ENCODE measurements at places on chromosomes 5 and 9.

DNA sequence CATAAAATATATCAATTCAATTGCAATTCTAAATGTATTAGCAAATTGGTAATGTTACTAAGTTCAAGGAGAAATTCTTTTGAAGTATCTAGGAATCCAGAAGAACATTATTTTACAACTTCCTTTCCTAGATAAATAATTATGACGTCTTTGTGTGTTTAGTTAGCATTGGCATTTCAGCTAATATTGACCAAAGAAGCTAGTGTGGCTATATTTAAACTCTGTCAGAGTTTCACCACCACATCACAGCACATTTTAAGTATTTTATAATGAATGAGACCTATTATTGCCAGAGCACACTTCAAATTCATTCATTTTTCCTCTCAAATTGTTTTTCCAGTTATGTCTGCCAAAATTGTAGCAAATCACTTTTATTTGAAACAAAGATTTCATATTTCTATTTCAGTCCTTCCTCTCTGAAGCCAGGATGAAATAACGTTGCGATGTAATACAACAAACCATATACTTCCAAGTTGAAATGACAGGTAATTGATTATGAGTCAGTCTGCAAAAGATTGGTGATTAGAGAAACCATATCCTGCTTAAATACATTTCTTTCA, 18.9 kb downstream of the PLK2 start:
- DNase-seq = no peak

DNA sequence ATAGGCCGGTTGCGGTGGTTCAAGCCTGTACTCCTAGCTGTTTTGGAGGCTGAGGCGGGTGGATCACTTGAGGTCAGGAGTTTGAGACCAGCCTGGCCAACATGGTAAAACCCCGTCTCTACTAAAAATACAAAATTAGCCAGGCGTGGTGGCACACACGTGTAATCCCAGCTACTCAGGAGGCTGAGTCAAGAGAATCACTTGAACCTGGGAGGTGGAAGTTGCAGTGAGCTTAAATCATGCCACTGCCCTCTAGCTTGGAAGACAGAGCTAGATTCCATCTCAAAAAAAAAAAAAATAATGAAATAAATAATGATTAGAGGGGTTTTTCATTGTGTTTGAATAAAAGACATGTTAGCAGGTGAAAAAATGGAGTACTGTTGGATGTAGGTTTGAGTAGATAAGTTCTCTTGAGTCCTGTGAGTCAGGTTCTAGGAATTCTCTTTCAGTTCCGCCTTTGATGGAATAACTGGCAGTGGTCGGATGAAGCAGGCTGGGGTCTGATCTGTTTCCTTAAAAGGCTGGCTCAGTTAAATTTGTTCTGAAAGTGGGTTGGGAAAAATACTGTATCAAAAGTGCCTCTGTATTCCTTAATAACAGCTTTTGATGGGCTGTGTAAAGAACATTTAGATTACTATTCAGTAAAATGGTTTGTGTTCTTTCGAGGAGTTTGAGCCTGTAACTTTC, 73.2 kb downstream of the AOPEP start:
- no peak for DNase-seq

DNA sequence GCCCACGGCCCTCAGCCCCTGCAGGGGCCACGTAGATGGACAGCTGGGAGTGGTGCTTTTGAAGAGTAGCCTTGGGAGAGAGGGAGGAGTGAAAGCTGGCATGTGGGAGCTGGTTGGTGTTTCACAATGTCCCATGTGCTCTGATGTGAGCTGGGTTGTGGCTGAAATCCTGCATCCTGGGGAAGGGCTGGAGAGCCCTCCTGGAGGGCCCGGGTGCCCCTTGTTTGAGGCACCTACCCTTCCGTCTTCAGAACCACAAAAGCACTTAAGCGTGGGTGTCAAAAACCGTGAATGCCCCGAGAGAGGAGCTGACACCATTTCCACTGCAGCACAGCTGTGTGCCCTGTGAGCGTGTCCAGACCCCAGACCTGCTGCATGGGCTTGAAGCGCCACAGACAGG, 199.1 kb upstream of the ZNF618 start:
- no peak for DNase-seq

DNA sequence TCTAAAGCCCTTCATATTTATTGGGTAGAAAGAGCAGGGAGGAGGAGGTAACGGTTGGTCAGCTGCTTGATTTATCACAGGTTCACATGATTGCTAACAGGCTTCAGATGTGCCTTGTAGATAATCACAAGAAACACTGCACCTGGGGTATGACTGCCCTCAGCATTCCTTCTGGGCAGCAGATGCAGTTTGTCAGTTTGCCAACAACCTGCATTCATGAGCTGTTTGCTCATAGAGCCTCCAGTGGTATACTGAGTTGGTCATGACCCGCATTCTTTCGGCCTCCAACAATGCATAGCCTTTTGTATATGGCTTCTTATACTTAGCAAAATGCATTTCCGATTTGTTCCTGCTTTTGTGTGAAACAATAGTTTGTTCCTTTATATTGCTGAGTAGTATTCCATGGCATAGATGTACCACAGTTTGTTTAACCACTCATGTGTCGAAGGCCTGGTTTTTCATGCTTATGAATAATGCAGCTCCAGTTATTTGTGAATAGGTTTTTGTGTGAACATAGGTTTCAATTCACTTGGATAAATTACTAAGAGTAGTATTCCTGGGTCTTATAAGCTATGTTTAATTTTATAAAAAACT, 83.6 kb downstream of the ARHGEF28 start:
- no peak for DNase-seq

GRCh38 chr9:71121275-71122021, at the start of gene TRPM3:
TRPM3 (minus strand) TSS chr9:71121621; CDS start chr9:71121354, 267 bp downstream.
- no peak for DNase-seq

DNA sequence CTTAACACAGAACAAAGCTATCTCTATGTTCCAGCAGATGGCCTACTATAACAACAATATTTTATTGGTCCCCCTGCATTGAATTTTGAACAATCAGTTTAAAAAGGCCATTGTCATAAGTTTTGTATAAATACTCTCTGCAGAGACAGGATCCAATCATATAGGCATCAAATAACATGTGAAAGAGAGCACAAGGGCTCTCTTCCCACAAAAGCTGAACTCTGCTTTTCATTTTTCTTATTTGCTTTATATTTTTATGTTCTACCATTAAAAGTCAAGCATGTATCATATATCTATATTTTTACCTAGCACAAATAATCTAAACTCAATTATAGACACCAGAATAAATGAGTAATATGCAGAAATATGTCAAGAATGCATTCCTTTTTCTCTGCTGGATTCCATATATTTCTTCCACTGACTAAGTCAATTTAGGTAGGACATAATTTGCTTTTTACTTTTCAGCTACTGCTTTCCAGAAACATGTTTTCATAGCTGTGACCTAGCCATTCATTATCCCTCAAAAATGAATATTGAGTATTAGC, 143.6 kb downstream of the CDH9 start:
- DNase-seq = no peak

DNA sequence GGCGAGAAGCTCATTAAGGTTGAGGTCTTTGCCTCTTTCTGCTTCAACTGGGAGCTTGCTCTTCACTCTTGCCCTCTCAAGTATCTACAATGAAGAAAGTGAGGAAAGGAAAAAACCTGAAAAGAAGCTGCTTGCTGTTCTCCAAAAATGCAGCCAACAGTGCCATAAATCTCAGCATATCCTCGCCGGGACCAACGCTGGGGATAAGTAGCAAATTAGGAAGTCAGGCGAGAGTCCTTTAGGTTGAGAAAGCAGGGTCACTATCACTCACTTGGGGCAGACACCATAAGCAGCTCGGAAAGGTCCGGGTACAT, 399 bp downstream of the NUP155 start:
- DNase-seq = no peak

DNA sequence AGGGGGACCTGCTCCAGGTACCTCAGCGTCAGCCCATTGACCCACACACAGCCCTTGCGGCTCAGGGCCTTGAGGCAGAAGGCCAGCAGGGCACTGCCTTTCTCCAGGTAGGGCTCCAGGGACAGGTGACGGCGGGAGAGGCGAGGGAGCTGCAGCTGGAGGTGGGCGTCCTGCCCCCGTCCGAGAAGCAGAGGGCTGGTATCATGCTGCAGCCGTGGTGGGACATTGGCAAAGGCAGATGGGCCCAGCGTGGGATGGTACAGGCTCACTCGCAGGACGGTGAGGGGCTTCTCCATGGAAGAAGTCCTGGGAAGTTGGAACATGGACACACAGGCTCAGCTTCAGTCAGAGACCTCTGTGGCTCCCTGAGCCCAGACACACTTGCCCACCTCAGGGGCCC, 2.5 kb upstream of the DCANP1 start:
- DNase-seq = no peak

DNA sequence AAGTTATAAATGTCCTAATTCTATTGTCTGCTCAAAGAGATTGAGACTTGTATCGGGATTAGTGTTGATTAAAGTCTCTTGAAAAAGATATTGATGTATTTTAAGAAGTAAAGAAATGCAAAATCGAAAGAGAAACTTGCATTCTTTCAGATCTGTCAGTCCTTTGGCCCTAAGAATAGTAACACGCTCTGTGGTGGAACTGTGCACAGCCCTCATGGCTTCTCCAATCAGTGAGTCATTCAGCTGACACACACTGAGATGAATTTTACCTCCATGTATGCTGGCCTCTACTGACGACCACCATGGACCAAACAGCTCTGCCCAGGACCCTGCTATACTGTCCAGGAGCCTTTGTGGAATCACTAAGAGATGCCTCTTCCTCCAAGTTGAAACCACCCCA, 232.4 kb downstream of the ESM1 start:
- no peak for DNase-seq

DNA sequence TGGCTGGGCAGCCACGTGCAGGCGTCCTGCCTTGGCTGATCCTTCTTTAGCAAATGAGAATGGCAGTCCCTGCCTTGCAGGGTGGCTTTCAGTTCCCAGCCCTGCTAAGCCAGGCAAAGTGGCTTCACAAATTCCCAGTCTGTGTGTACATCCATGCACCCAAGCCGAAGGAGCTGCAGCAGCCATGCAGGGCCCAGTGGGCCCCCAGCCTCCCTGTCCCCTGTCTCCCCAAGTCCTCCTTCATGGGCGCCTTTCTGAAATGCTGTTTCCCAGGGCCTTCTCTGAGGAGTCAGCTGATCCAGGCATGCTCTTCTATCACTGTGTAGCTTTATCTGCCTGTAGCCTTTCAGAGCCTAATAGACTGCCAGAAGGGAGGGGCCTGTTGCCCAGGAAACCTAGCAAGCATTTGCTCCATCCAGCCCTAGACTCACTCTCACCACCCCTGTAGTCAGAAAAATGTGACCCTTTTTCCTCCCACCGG, 47.4 kb upstream of the SHC3 start:
- no peak for DNase-seq

DNA sequence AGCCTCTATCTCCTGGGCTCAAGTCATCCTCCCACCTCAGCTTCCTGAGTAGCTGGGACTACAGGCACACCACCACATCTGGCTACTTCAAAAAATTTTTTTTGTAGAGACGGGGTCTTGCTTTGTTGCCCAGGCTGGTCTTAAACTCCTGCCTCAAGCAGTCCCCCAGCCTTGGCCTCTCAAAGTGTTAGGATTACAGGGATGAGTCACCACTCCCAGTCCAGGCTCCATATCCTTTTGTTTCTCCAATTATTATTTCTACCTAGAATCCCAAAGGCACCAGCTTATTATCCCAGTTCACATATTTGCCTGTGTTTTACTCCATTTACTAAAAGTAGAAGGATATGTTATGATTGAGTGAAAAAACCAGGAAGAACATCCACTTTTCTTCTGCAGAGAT, 84.9 kb downstream of the TEK start:
- DNase-seq = no peak

GRCh38 chr9:108245331-108245730, 610.5 kb downstream of the ACTL7B start:
- DNase-seq = no peak

GRCh38 chr5:2148312-2149194, 265.8 kb upstream of the IRX4 start:
- no peak for DNase-seq

DNA sequence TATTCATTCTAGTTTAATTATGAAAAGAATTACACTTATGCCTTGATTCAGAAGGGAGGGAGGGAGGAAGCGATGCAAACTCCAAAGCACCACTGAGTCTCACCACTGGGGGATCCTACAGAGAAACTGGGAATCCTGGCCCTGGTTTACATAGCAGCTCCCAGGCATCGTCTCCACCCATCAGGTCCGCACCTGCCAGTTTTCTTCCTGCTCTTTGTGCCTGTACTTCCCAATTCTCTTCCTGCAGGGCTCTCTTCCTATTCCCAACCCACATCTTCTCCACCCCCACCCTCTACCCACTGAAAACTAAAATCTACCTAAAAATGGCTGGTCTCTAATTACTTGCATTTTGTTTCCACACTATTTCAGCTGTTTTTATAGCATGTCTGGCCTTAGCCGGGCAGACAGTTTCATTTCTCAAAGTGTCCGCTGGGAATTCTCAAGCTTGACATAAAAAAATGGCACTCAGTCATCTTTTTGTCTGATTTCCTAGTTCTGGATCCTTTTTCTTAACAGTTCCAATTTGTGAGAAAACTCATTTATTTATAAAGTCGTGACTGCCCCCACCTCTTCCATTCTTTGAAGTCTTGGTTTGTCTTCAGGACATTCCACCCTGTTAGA, 1.6 kb upstream of the TNIP1 start:
- DNase-seq = no peak

- DNase-seq = no peak
Measured at GRCh38 chr5:153079396-153079795, 411.1 kb upstream of the GRIA1 start.

DNA sequence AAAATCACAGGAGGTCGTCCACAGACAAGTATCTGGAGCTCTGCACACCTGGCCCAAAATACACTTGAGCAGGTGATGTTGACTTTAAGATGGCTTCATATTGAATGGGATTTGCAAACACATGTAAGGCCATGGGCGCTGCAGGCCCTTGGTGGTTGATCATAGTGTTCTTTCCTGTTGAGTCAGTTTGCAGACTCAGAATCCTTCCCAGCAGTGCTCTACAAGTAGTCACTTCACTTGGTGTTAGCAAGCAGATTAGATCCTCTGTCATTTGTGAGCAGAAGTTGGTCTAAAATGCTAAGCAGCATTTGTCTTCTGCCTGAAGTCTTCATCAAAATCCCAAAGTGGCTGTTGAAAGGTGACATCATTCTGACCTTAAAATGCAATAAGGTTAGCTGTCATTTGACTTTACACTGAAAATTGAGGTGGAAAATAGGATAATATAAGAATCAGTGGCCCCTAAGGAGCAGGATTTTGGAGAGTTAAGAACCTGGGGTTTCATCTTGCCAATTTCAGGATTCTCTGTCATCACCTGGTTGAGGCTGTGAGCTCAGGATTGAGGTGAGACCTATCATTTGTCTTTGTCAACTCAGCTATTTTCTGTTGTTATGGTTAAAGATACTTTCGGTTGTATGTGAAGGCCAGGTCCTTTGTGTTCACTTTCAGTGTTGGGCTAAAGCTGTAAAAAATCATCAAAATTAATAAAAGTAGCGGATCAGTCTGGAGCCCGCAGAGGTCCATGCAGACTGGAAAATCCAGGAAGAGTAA, 114.5 kb downstream of the LRRC70 start:
- DNase-seq = no peak

DNA sequence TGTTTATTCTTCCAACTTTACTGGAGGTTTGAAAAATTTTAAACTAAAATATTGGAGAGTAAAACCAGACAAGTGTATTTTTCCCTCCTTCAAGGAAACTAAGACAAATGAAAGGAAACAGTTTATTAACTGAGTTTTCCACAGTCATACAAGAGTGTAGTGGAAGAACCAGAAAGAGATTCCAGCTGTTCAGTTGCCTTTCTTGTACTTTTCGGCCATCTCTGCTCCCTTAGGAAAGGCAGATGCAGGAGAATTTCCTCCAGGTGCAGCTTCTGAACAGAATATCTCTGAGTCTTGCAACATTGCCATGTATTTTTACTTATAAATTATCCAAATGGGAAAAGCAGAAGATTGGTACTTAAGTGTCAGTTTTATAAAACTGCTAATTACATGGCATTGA, 217.1 kb downstream of the MAST4 start:
- no peak for DNase-seq
